Hippocampal formation (tissue), 2 donors: ENCODE measurements at places on chromosomes 5 and 9.
A peak's percentile ranks its signal among the peaks of the same experiment; 100 is the strongest.

DNA sequence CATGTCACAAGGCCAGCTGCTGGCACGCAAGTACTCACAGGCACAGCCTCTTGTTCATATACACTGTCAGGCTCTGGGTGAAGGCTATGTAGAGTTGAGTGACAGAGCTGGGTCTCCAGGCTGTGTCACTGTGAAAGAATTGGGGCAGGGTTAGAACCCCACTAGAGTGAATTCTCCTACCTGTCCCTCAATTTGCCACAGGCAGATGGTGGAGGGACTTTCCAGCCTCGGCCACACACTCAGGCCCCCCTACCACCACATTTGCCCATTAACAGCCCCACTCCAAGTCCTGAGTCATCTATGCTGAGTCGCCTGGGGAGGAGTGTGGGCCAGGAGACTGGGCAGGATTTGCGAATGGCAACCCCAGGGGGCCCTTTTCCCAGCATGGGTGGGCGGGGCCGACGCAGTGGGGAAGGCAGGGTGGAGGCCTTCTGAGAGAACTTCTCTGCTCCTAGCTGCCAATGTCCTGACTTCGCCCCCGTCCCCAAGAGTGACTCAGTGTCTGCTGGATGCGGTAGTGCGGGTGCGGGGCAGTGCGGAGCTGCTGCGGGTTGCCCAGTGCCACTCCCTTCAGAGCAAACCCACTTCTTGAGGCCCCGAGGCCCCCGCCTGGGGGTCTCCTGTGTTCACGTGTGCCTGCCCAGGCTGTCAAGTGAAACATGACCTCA, 50.3 kb upstream of the PSD2 start:
- no peak for DNase-seq

- no peak for DNase-seq
Measured at GRCh38 chr5:150541895-150542294, 34.0 kb downstream of the NDST1 start.

DNA sequence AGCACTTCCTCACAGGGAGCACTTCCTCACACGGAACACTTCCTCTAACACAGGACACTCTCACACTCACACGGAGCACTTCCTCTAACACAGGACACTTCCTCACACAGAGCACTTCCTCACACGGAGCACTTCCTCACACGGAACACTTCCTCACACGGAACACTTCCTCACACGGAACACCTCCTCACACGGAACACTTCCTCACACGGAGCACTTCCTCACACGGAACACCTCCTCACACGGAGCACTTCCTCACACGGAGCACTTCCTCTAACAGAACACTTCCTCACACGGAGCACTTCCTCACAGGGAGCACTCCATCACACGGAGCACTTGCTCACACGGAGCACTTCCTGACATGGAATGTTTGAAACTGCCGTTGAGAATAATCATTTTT, 13.4 kb downstream of the POMT1 start:
- no peak for DNase-seq

DNA sequence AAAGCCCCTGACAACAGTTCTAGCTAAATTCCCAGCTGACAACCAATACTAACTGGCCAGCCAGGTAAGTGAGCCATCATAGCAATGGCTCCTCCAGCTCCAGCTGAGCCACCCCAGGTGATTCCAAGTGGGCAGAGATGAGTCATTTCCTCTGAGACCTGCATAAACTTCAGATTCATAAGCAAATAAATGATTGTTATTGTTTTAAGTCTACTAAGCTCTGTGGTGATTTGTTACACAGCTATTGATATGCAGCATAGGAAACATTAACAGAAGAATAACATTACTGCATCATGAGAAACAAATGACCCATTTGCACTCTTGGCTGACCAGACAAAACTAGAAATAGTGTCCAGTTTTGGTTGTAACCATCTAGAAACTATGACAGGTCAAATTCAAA, 60.3 kb downstream of the TTC39B start:
- no peak for DNase-seq

DNA sequence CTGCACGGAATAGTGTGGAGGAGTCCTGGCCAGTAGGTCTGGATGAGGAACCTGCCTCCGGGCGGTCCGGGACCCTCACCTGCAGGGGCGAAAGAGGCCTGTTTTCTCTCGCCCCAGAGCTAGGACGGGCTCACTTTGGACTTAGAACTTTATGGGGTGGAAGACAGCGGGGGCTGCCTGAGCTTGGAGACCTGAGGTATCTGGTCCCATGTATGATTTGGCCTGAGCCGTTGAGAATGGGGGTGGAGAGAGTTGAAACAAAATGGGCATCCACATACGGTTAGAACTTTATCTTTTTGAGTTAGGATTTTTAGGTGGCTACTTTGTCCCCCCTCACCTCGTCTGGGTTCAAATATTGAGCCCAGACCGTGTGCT, 681 bp upstream of the ETF1 start:
- no peak for DNase-seq

GRCh38 chr5:112006721-112007120, 249.7 kb upstream of the NREP start:
- no peak for DNase-seq

GRCh38 chr5:72015103-72015548, 92.1 kb upstream of the MAP1B start:
- peak; percentile 55 for DNase-seq

GRCh38 chr5:3118340-3118739, 366.9 kb upstream of the IRX2 start:
- no peak for DNase-seq

DNA sequence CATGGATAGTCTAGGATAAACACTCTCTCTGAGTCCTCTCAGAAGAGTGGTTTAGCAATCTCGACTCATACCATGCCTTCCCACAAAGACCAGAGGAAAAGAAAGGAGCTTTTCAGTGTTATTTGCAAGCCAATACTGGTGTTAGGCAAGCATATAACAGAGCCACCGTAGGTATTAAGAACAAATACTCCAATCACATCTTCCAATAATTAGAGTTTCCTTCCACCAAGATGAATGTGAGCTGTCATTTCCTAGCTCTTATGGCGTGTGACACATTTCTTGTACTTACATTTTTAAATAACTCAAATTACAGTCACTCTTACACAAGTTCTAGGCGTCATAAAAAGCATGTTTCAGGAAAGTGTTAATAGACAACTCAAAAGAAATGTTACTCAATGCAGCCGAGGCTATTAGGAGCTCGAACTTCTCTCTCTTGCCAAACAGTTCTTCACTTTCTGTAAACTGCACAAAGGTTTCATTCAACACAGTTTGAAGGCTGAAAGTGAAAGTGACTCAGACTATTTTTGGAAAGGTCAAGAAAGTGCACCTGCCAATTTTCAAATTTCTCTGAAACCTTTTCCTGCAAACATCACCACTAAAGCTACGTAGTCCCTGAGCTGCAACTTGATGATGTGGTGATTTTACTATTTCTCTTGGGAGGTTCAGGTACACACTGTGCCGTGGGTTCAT, 153.8 kb downstream of the AUH start:
- DNase-seq, result no peak

- DNase-seq, result no peak
Measured at GRCh38 chr5:36239370-36240293, 2.1 kb downstream of the NADK2 start.

- no peak for DNase-seq
Measured at GRCh38 chr5:177957241-177957640, 38.8 kb downstream of the PROP1 start.

GRCh38 chr5:166063261-166063660, 2228.2 kb upstream of the WWC1 start:
- DNase-seq, result no peak

- no peak for DNase-seq
Measured at GRCh38 chr5:16464664-16465543, 696 bp downstream of the ZNF622 start.

GRCh38 chr9:13524245-13524644, 244.8 kb upstream of the MPDZ start:
- no peak for DNase-seq

- no peak for DNase-seq
Measured at GRCh38 chr5:28253431-28253830, 1215.0 kb upstream of the CDH9 start.

DNA sequence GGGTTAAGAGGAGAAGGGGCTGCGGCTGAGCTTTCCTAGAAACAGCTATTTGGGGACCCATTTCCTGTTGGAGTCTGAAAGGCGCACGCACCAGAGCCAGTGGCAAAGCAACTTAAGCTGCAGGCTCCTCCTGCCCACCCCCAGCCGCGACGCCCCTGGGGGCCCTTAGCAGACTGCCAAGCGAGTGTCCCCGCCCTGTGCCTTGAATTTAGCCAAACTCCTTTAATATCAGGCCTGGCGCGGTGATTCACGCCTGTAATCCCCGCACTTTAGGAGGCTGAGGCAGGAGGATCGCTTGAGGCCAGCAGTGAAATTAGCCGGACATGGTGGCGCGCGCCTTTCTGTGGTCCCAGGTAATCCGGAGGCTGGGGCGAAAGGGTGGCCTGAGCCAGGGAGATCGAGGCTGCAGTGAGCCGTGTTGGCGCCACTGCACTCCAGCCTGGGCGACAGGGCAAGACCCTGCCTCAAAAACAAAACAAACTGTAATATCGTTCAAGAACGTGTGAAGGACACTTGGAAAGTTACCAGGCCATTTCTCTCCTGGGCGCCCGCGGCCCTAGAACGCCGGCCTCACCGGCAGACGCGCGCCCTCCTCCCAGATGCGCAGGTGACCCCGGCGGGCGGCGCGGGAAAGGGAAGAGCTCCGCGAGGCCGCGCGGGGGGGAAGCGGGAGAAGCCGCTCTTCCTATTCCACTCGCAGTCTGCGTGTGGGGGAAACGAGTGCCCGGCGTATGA, 1.0 kb upstream of the F2R start:
- DNase-seq, result no peak

GRCh38 chr5:172898218-172898842, 60.9 kb upstream of the RPL26L1 start:
- DNase-seq, result no peak
